Adrenal gland (tissue), 19 donors: ENCODE measurements at places on chromosomes 5 and 9. TPM values are rescaled to one million over a fixed set of nuclear protein-coding genes. Genes with fewer than 3 reads are reported as not detected.

DNA sequence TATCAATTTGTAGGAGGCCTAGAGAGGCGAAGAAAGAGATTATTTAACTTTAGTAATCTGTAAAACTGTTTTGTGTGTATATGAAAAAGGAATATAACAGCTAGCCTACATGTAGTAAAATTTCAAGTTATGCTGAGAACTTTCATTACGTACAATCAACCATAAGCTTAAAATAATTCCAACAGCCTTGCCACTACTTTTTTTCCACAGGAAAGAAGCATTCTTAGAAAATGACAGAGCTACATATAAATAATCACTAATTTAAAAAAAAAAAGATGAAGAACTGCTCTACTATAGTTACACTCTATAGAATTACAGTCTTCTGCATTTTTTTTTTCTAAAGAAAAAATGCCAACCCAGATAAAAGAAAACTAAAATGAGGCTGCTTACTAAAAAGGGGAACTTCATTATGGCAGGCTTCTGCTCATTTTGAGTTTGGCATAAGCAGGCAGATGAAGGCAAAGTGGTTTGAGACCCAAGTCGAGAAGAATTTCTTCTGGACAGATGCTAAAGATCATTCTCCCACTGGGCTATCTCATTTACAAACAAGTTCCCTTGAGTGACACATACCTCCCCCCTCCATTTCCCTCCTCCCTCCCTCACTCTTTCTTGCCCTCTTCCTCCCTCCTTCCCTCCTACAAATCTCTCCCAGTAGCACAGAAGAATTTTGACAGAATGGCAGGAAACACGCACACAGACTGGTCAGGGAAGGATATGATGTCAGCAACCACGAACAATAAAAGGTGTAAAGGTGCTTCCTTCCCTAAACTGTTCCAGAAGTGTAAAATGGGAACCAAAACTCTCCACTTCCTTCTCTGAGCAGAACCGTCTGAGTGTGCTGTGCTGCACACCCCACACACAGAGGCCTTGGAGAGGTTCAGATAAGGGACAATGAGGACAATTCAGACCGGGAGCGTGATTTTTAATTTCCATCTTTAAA lies 56.1 kb downstream of the MEF2C start:
- peak overlapping the region; percentile 24 for H3K27ac ChIP-seq
- H3K27me3 ChIP-seq, result no peaks in the 10 kb centered on the region
- peak overlapping the region; percentile 46 for H3K4me3 ChIP-seq
- H3K36me3 ChIP-seq, result no peaks in the 10 kb centered on the region

DNA sequence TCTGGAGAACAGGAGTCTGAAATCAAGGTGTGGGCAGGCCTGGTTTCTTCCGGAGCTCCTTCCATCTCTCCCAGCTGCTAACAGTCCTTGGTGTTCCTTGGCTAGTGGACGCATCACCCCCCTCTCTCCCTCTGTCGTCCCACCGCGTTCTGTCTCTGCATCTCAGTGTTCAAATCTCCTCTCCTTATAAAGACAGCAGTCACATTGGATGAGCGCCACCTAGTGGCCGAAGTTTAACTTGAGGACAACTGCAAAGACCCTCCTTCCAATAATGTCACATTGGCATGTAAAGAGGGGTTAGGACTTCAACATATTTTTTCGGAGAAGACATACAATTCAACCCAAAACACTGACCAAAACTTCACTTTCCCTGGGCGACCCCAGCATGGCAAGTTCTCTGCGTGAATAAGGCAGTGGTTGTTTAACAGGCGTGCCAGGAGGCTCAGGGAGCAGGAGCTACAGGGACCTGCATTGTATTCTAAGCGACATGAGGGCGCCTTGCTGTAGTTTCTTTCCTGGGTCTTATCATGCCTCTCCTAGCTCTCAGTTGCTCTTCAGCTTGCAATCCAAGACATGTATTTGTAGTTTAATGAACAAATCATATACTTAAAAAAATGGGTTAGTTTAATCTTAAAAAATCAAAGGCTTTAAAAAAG lies 27.9 kb upstream of the BASP1 start:
- peak; percentile 71 for DNase-seq
- peaks cover 7% of the 10 kb centered on the region for H3K4me1 ChIP-seq
- no peak overlapping the region for H3K4me3 ChIP-seq
- no peak overlapping the region for H3K27ac ChIP-seq

DNA sequence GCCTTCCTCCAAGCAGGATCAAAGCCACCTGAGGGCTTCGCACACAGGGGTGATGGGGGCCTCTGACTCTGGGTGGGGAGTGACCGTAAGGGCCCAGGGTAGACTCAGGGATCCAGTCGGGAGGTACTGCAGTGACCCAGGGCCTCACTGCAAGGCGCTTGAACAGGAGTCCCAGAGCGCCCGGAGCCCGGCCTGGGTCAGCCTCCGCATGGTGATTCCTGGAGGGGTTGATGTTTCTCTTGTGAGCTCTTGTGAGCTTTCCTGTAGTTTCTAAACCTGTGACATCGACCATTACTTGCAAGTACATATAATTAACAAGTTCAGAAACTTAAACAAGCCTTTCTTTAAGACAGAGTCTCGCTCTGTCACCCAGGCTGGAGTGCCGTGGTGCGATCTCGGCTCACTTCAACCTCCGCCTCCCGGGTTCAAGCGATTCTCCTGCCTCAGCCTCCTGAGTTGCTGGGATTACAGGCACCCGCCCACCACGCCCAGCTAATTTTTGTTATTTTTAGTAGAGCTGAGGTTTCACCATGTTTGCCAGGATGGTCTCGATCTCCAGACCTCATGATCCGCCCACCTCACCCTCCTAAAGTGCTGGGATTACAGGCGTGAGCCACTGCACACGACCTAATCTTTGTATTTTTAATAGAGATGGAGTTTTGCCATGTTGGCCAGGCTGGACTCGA lies 19.8 kb downstream of the PTGES start:
- no peaks in the 10 kb centered on the region for H3K36me3 ChIP-seq
- no peaks in the 10 kb centered on the region for H3K4me1 ChIP-seq
- no peak overlapping the region for H3K4me3 ChIP-seq
- no peak overlapping the region for H3K27ac ChIP-seq
- no peak for DNase-seq

- DNase-seq, result no peak
- no peak overlapping the region for H3K27ac ChIP-seq
- no peaks in the 10 kb centered on the region for H3K4me1 ChIP-seq
- no peaks in the 10 kb centered on the region for H3K36me3 ChIP-seq
- H3K4me3 ChIP-seq, result no peak overlapping the region
- no peaks in the 10 kb centered on the region for H3K27me3 ChIP-seq
Measured at GRCh38 chr5:153212471-153212870, 278.0 kb upstream of the GRIA1 start.

DNA sequence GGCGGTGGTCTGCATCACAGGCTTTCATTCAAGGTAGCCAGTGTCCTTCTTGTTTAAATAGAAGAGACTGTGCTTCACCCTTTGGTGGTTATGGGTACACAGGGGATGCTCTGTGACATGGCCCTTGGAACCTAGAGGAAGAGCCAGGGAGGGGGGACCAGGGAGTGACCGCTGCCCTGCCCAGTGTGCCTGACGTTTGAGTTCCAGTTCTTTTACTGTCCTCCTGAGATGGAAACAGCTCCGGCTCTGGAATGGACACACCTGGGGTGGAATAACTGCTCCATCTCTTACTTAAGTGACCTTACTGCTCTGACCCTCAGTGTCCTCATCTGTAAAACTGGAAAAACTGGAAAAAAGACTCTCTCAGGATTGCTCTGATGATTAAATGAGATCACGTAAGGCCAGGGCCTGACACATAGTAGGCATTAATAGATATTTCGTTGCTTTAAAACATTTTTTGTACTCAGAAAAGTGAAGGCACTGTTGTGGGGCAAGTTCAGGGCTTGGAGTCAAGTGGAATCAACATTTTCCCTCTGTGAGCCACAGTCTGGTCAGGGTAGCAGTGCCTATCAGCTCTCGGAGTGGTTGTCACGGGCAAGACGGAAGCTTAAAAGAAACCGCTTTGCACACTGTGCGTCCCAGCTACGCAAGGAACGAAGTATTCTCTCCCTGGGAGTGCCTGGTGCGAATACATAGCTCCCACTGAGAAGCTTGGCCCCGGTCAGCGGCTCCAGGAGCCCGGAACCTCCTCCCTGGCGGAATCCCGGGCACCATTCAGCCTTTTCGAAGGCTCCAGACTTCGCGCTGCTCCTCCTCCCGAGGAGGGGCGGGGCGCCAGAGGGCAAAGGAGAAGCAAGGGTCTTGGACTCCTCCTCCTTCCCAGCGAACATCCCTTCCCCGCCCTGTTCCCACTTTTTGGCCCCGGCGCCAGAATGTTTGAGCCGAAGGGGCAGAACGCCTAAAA lies 5.8 kb downstream of the POU4F3 start:
- H3K27me3 ChIP-seq, result peaks cover 72% of the 10 kb centered on the region
- no peaks in the 10 kb centered on the region for H3K36me3 ChIP-seq
- peaks cover 4% of the 10 kb centered on the region for H3K4me1 ChIP-seq

DNA sequence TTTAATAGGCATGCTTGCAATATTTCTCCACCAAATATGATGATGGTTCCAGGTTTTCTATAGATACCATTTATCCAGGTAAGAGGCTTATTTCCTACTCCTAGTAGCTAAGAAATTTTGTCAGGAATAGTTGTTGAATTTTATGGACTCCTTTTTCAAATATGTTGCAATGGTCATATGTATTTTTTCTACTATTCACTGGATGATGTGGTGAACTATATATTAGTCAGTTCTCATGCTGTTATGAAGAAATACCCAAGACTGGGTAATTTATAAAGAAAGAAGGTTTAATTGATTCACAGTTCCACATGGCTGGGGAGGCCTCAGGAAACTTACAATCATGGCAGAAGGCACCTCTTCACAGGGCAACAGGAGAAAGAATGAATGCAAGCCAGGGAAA lies 141.1 kb upstream of the NR3C1 start:
- H3K27ac ChIP-seq, result no peak overlapping the region
- no peak for DNase-seq
- H3K4me1 ChIP-seq, result no peaks in the 10 kb centered on the region
- H3K4me3 ChIP-seq, result no peak overlapping the region

GRCh38 chr9:72491242-72491641 lies 30.2 kb upstream of the TMC1 start:
- H3K4me1 ChIP-seq, result peaks cover 5% of the 10 kb centered on the region
- H3K4me3 ChIP-seq, result no peak overlapping the region
- no peaks in the 10 kb centered on the region for H3K36me3 ChIP-seq
- H3K27ac ChIP-seq, result no peak overlapping the region

- H3K27ac ChIP-seq, result no peak overlapping the region
- H3K4me3 ChIP-seq, result no peak overlapping the region
- DNase-seq, result no peak
- no peaks in the 10 kb centered on the region for H3K36me3 ChIP-seq
Measured at GRCh38 chr5:131814990-131815389, 18.2 kb upstream of the FNIP1 start.

GRCh38 chr5:68285075-68285840 lies 69.7 kb downstream of the PIK3R1 start:
- peak overlapping the region; percentile 0 for H3K27ac ChIP-seq
- H3K36me3 ChIP-seq, result peaks cover 32% of the 10 kb centered on the region
- DNase-seq, result no peak
- H3K27me3 ChIP-seq, result no peaks in the 10 kb centered on the region

- no peak overlapping the region for H3K4me3 ChIP-seq
- DNase-seq, result no peak
- H3K27ac ChIP-seq, result no peak overlapping the region
- H3K4me1 ChIP-seq, result no peaks in the 10 kb centered on the region
- H3K27me3 ChIP-seq, result no peaks in the 10 kb centered on the region
- H3K36me3 ChIP-seq, result no peaks in the 10 kb centered on the region
Measured at GRCh38 chr5:33579152-33579551, 138.4 kb downstream of the TARS1 start.

DNA sequence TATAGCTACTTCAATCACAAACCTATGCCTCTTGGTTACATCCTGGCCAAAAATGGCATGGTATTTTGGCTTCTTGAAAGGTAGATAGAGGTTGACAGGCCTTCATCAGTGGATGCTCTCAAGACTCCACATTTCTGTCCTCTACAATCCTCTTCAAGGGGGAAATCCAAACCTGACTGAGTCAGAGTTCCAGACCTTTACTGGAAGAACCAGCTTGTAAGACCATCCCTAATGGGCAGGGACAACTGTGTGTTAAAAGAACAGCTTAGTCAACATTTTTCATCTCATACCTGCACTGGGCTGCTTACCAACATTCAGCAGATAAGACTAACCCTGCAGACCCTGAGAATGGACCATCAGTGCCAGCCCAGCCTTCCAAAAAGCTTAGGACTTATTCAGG lies 155.7 kb downstream of the CDK5RAP2 start:
- H3K36me3 ChIP-seq, result no peaks in the 10 kb centered on the region
- no peak overlapping the region for H3K4me3 ChIP-seq
- no peaks in the 10 kb centered on the region for H3K4me1 ChIP-seq

GRCh38 chr9:32502464-32502863 lies 23.5 kb downstream of the RIGI start:
- no peaks in the 10 kb centered on the region for H3K27me3 ChIP-seq
- H3K4me3 ChIP-seq, result no peak overlapping the region
- no peak overlapping the region for H3K27ac ChIP-seq
- DNase-seq, result no peak
- no peaks in the 10 kb centered on the region for H3K4me1 ChIP-seq

GRCh38 chr5:107487056-107487542 lies 183.6 kb downstream of the EFNA5 start:
- H3K36me3 ChIP-seq, result no peaks in the 10 kb centered on the region
- DNase-seq, result peak; percentile 22
- H3K4me3 ChIP-seq, result no peak overlapping the region
- no peaks in the 10 kb centered on the region for H3K4me1 ChIP-seq
- no peaks in the 10 kb centered on the region for H3K27me3 ChIP-seq
- H3K27ac ChIP-seq, result no peak overlapping the region

DNA sequence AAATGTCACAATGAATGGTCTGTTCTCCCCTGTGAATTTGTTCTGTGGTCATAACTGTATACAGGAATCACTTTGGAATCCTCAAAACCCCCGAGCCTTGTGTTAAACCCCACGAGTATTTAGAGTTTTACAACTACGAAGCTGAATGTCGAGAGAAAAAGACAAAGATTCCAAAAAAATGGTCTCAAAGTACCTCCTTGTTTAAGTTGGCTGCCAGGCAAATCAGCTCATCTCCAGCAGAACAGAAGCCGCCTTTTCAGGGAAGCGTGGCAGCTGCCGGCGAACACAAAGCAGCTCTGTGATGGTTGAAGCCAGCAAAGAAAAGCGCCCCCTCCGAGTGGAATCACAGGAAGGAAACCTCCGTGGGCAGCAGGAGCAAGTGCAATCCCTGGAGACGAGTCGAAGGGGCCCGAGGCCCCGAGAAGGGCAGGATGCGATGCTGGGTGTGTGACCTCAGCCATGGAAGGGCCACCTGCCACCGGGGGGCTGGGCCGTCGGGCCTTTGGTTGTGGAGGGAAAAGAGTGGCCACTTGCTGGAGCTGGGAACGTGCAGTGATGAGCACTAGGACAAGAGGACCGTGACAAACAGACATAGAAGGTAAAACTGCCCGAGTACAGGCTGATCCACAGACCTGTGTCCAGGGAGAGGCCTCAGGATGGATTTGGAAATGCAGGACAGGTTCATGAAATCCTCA lies 706.4 kb downstream of the SEMA5A start:
- no peaks in the 10 kb centered on the region for H3K36me3 ChIP-seq
- DNase-seq, result no peak
- no peak overlapping the region for H3K27ac ChIP-seq
- H3K27me3 ChIP-seq, result no peaks in the 10 kb centered on the region
- no peak overlapping the region for H3K4me3 ChIP-seq

- no peak overlapping the region for H3K27ac ChIP-seq
- no peak overlapping the region for H3K4me3 ChIP-seq
- no peaks in the 10 kb centered on the region for H3K36me3 ChIP-seq
- H3K4me1 ChIP-seq, result no peaks in the 10 kb centered on the region
Measured at GRCh38 chr9:6628704-6629103, 16.8 kb downstream of the GLDC start.

Gene CDH18
- total RNA-seq, result not detected

Gene ARL14EPL
- 0.11 TPM for total RNA-seq

Gene EQTN
- total RNA-seq, result not detected
